Ovary (tissue), 10 donors: ENCODE measurements at places on chromosomes 1 and 21. TPM values are rescaled to one million over a fixed set of nuclear protein-coding genes. Genes with fewer than 3 reads are reported as not detected.

DNA sequence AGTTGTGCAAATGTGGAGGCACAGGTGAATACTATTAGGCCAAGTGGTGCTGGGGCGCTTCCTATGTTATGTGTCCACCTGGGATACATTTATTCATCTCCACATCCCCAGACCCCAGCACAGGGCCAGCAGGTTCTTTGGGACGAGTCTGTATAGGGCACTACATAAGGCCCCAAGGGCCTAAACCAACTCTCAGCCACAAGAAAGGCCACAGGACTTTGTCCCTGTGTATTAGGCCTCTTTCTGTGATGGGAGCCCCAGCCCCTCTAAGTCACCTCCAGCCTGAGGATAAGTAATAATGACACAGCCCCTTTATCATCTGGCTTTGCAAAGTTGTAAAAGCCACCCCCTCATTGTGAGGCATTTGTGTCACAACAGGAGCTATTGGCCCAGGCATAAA, 79.2 kb upstream of the CD1D start:
- H3K4me3 ChIP-seq: no peak overlapping the region
- H3K4me1 ChIP-seq: peaks cover 10% of the 10 kb centered on the region
- H3K27ac ChIP-seq: no peak overlapping the region
- no peaks in the 10 kb centered on the region for H3K27me3 ChIP-seq

GRCh38 chr1:3597599-3597964, 13.7 kb downstream of the MEGF6 start:
- H3K27ac ChIP-seq: no peak overlapping the region
- H3K4me3 ChIP-seq: no peak overlapping the region
- H3K4me1 ChIP-seq: peaks cover 6% of the 10 kb centered on the region

- no peak for DNase-seq
- H3K4me1 ChIP-seq: no peaks in the 10 kb centered on the region
- H3K36me3 ChIP-seq: no peaks in the 10 kb centered on the region
Measured at GRCh38 chr1:234262007-234262753, 111.1 kb upstream of the COA6 start.

DNA sequence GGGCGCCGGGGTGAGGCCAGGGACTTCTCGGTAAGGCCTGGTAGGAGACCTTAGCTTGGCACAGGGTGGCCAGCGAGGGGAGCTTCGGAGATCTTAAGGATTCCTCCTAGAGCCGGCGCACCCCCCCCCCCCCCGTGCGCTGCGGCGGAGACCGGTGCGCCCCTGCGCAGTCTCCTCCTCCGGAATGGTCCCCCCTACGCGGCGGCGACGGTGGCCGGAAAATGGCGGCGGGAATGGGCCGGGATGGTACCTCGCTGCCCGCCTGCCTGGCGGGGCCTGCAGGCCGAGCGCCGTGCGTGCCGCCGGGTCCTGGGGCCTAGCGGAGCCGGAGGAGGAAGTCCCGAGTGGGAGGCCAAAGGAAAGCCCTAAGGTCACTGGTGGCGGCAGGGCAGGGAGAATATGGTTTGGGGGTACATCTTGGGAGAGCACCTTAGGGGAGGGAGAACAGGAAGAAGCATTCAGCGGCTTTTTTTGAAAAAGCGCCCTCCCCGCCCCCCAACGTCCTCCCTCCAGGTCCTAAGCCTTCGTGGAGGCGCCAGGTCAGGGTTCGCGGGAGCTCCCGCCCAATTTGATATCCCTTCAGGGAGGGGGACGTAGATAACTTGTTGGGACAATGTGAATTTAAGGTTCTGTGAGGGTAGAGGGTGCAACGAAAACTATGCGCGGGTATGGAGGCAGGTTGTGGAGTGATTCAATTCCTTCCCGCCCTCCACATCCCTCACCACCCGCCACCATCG, 429 bp downstream of the SRRM1 start:
- peaks cover 6% of the 10 kb centered on the region for H3K4me1 ChIP-seq
- peak overlapping the region; percentile 94 for H3K4me3 ChIP-seq
- no peaks in the 10 kb centered on the region for H3K36me3 ChIP-seq
- DNase-seq: no peak

GRCh38 chr1:164637461-164638375, 78.7 kb downstream of the PBX1 start:
- no peaks in the 10 kb centered on the region for H3K27me3 ChIP-seq
- peaks cover 22% of the 10 kb centered on the region for H3K4me1 ChIP-seq
- no peak overlapping the region for H3K27ac ChIP-seq

DNA sequence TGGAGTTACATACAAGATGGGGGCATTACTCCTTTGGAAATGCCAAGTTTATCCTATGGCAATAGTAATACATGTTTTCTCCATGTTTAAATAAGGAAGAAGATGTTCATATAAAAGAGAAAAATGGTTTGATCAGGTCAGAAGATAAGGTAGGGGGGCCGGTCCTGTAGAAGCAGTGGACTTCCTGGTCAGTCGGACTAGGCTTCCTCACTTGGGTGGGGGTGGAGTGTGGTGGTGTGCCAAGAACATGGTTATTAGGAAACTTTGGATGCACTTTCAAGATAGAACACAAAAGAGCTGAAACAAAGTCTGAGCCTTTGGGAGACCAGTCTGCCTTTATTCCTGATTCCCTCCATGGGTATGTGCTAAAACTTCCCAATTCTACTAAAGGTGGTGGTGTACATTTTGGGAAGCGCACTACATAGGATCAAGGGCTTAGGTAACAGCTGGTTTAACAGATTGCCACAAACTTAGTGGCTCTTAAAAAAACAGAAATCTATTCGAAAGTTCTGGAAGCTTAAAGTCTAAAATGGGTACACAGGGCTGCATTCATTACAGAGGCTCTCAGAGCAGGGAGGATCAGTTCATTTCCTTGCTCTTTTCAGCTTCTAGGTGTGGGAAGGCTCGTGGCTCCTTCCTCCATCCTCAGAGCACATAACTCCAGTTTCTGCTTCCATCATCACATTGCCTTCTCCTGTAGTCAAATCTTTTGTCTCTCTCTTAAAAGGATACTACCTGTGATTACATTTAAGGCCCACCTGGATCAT, 64.6 kb downstream of the KDM1A start:
- no peak overlapping the region for H3K27ac ChIP-seq
- no peak overlapping the region for H3K4me3 ChIP-seq
- DNase-seq: peak; percentile 29
- H3K27me3 ChIP-seq: no peaks in the 10 kb centered on the region

SLC6A9 gene
- 5.0 TPM for total RNA-seq
